GDM1 (cell line): ENCODE measurements at places on chromosomes 4 and X.

DNA sequence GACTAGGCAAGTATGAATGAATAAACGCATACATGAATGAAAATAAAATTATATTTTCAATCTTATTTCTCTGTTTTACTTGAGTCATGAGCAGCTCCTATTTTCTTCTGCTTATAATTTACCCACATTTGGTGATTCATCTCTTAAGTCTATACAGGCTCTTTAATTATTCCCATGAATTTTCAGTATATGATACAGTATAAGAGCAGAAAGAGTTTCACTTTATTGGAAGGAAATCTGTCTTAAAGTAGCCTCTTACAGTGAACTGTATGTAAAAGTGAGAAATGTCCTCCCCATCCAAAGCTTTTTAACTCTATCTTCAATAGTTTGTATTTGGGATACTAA lies 50.8 kb downstream of the TMEM165 start:
- no peak for DNase-seq

DNA sequence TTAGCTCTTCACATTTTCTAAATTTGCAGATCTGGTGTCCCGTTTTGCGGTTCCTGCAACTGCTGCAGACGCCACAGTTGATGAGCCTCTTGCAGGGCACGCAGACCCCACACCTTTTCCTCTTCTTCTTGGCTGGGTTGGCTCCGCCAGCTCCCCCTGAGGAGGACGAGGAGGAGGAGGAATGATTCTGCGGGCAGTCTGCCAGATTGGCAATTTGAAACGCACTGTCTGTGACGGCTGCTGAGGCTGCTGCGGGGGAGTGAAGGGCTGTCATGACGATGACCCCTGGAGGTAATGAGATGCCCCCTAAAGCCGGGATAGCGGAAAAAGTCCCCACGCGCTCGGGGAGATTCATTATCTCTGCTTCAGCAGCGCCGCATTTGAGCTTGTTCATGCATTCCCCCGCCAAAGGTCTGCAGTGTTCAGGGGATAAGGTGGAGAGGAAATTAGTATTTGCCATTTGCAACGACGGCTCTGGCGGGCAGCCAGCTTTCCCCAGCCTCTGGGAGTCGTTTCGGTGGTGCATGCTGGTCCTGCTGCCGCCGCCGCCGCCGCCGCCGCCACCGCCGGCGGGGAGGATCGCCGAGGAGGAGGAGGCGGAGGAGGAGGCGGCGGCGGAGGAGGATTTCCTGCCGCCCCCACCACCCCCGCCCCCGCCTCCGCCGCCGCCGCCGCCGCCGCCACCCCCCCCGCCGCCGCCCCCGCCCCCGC lies 3.8 kb downstream of the CXXC4 start:
- peak; percentile 12 for DNase-seq

GRCh38 chrX:40086569-40087335 lies 11.0 kb downstream of the BCOR start:
- DNase-seq: no peak

DNA sequence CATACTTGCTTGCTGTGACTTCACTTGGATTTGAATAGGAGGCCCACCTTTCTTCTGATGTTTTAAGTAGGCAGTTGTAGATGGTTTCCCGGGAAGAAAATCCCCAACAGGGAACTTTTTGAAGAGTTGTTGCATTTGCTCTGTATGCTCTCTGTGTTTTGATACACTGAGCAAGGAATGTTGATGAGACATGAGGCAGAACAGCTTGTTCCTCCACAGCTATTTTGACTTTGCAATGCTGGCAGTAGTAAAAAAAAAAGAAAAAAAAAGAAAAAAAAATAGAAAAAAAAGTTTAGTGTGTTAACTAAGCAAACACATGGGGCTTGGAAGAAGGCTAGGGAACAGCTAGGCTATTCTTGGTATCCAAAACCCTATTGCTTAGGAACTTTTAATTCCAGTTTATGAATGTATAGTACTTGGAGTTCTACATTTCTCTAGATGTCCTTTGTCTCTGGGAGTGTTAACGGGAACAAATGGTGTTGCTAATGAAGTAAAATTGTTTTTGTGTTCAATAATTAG lies 23.4 kb upstream of the PAQR3 start:
- no peak for DNase-seq

DNA sequence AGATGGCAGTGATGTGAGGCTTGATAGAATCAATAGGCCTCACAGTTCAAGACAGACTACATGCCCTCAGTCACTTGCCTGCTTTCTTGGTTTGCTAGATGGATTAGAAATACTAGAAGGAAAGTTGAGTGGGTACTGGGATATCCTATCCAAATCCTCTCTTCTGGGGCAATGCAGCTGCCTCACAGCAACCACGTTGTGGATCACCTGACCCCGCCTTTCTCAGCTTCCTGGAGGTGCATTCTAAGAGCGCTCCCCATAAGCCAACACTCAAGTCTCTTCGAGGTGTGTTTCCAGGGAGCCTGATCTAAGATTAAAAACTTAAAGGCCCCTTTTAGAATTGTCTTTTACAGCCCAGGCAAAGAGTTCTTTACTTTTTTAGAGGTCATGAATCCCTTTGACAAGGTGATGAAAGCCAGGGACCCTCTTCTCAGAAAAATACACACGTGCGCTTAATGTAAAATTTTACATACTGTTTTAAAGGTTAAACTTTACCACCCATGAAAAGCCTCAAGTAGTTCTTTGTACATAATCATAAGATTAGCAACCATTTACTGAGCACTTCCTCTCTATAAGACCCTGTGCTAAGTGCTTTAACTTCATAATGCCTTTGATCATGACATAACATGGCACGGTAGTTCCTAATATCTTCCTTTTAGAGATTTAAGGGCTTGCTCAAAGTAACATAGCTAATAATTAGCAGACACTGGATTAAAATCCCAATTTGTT lies 840 bp upstream of the RPL34 start:
- DNase-seq: no peak

DNA sequence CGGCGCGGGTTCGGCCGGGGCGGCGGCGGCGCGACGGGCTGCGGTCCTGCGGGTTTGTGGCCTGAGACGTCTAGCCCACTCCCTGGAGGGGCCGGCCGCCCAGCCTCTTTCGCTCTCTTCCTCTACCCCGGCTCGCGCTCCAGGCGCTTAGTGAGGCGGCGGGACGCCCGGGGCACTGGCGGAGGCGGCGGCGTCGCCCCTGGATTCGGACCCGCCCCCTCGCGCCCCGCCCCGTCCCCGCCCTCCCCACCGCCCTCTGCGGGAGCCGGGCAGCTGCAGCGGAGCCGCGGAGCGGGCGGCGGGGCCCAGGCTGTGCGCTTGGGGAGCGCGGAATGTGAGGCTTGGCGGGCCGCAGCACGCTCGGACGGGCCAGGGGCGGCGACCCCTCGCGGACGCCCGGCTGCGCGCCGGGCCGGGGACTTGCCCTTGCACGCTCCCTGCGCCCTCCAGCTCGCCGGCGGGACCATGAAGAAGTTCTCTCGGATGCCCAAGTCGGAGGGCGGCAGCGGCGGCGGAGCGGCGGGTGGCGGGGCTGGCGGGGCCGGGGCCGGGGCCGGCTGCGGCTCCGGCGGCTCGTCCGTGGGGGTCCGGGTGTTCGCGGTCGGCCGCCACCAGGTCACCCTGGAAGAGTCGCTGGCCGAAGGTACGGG lies at the start of gene BMP2K:
Gene BMP2K (plus strand): TSS at position 272 of the 650 bp plus-strand sequence. CDS start 194 bp downstream, at position 466.
- peak; percentile 87 for DNase-seq

DNA sequence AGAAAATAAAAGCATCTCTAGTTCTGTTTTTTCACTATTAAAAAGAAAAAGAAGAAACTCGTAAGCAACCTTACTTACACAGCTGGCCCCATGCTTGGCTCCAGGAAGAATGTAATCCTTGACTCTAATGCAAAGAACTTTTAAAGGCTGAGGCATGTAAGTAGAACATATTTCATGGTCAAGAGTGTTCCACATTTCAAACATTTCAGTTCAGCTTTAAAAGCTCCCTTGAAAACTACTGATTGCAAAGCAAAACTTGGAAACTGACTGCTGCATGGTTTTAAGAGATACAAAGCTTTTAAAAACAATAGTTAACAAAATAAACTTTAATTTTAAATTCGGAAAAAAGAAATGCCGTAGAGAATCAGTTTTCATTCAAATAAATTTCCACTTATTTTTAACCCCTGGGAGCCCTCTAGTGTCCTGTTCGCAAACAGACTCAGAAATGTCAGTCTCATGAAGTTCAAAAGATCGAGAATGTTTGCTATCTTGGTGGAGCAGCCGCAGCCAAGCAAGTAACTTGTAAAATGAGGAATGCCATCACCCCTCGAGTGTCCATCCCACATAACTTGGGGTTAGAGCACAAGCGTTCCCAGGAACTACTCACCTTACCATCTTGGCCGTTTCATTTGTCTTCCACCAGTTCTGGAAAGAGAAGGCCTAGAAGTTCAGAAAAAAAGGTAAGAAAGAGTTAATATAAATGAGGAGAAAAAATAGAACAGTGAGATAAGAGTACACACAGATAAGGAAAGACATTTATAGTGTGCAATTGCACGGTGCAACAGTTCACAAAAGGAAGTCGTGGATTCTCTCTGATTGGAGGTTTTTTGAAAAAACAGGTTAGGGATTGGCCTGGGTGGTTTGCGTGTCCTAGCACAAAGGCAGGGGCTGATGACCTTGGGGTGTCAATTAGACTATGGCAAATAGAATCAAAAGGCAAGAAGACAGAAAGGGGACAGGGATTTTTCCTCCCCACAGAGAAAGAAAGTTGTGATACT lies at the start of gene GASK1B:
Gene GASK1B (minus strand): TSS at position 765 of the 998 bp plus-strand sequence. CDS start 1,650 bp downstream, outside the sequence.
- peak; percentile 16 for DNase-seq
